ENCODE measurements at places on chromosomes 2 and 18.

DNA sequence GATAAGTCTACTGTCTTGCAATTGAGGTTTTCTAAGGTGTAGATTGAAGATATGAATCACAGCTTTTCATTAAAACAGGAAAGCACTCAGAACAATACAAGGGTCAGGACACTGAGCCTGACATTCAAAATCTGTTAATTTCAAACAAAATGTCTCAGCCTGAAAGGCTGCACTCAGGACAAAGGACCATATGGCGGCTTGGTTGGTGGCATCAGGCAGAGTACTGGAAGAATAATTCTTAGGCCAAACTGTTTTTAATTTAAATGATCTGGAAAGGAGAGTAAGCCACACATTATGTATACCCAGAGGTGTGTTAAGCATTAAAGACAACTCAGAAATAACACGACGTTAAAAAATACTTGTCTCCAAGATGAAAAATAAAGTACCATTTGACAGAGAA, 85.9 kb downstream of the SKA1 start:
- DNase-seq, result no peak

DNA sequence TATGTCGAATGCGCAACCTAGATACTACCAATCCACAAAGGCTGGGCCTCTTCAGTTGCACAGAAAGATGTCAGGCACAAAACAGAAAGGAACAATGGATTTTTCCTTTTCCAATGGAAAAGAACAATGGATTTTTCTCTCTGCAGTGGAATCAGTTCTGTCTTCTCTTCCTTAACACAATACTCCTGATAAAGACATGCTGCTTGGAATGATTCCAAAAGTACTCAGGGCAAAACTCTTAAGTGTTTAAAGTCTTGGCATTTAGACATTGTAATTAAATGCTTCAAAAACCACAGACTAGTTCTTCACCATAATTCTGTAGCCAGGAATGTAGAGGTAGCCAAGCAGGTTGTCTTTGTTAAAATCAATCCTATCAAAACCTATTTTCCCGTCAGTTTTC, 46.7 kb upstream of the FLACC1 start:
- DNase-seq, result no peak

DNA sequence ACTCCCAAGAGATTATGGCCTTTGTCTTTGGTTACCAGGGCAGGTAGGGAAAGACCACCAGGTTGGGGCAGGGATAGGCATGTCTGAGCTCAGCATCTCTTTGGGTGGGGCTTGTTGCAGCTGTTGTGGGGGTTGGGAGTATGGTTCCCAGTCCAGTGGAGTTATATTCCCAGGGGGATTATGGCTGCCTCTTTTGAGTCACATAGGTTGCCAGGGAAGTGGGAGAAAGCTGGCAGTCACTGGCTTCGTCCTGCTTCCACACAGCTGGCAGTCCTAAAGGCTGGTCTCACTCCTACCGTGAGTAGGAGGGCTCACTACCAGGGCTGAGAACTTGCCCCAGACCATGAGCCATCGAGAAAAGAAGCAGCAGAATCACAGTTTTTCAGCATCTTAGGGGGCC, 79.1 kb downstream of the LYPD6 start:
- DNase-seq, result no peak

DNA sequence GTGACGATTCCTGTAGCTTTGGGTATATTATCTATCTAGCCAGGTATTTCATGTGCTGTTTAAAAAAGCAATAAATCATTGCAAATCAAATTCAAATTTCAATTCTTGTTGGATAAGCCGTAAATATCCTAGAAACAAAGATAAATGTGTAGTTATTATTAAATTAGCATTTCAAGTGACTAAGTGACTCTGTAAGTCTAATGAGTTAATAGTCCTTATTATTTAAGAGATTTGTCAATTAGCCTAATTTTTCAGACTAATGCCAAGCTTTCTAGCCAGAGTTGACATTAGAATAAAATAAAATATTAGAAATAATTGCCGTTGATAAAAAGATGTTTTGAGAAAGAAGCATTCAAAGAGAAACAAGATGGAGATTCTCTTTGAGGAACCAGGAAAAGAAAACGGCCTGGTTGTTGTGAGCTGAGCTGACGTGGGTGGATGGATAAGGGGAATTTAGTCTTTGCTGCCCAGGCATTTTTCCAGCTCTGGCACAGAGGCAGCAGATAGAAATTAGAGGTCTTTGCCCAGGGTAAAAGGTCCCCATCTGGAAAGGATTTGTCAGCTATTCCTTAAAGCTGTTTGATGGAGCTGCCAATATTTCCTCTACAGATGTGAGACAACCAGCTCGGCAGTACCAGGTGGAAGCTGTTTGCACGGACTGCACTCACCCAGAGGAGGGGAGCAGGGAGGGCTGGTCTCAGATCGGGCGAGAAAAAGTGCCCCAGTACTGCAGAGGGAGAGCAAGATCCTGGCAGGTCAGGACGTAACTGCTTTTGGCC, 117.3 kb upstream of the SEC11C start:
- peak; percentile 88 for DNase-seq

DNA sequence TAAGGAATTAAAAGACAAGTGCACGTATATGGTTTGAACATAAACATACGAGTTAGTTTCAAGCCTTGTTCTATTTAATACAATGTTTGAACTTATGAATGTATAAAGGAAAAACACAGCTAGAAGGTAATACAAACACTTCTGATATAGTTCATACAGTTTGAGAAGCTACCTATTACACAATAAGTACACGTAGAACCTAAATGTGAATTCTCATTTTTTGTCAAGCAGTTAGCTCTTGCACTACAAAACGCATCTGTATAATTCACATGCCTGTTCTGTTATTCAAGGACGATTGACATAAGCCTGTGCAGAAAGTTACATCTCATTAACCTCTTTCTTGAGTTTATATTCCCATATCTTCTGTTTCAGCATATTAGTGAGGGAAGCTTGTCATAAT, 2.7 kb downstream of the LRP1B start:
- DNase-seq, result no peak

Data from AG09319 (cell line).